Stimulated activated CD4-positive, alpha-beta T cell treated with anti-CD3 and anti-CD28 coated beads, Interleukin-4, amount 100 ng/mL, for 4 hours (primary cell): ENCODE measurements at places on chromosomes 1 and 21.

DNA sequence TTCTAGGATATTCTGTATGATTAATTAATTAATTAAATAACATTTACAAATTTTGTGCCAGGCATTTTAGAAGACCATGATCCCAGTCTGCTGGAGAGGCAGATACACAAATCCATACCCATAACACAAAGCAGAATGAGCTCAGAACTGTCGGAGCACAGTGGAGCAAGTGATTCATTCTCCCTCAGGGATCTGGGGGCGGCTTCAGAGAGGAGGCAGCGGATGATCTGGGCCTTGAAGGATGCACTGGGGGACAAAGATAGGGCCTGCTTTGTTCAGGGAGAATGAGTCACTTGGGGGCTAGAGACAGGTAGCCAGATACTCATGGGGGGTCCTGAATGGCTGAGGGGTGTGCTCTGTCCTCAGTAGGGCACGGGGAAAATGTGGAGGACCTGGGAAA, 50.9 kb upstream of the TRABD2B start:
- no peak for DNase-seq

- DNase-seq, result no peak
These were observed 57.7 kb downstream of the ZC3H11B start for GRCh38 chr1:219555031-219555692.

DNA sequence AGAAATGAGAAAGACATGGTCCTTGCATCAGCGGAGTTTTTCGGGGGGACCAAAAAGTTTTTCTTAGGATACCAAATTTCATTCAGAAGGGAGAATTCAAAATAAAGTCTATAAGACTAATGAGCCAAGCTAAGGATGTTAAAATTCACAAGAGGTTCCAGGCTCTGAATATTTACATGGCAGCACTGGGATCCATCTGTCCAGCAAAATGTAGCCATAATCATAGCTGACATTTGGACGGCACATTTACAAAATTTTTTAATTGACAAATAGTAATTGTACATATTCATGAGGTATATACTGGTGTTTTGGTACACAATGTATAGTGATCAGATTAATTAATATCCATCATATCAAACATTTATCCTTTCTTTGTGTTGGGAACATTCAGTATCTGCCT, 107.9 kb downstream of the ZNF648 start:
- DNase-seq, result no peak

- no peak for DNase-seq
These were observed 97.3 kb downstream of the GLIS1 start for GRCh38 chr1:53641481-53642214.

- no peak for DNase-seq
These were observed 89.1 kb upstream of the USP24 start for GRCh38 chr1:55304229-55304740.

DNA sequence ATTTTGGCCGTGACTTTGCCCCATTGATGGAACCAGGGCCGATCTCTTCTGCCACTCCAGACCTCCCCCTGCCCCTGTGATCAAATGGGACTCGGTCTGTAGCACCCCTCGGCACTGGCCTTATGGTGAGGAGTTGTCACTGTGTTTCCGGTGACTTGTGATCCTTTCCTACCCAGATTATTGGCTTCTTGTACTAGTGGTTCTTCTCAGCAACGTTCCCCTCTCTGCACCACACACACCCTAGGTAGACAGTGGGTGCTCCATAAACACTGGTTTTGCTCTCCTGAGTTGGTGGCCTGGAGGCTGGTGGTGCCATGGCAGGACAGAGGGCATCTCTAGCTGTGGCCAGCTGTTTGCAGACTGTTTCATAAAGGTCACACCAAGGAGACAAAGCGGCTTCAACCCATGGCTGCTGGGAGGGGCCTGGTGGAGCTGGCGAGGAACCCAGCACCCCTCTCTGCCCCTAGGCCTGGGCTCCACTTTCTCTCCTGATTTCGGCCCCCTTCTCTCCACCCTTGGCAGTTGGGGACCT, 50.7 kb downstream of the DHRS3 start:
- DNase-seq, result no peak
